Left renal cortex interstitium (tissue), 4 donors: ENCODE measurements at places on chromosomes 12 and 14.

- DNase-seq = no peak
Observed at GRCh38 chr14:105498430-105499255, 7.6 kb downstream of the TEDC1 start.

GRCh38 chr12:79006306-79006705 lies 141.7 kb downstream of the SYT1 start:
- DNase-seq = no peak

GRCh38 chr12:32285489-32285888 lies 113.9 kb upstream of the FGD4 start:
- no peak for DNase-seq

GRCh38 chr14:35337269-35338255 lies 45.4 kb downstream of the PSMA6 start:
- DNase-seq = no peak

DNA sequence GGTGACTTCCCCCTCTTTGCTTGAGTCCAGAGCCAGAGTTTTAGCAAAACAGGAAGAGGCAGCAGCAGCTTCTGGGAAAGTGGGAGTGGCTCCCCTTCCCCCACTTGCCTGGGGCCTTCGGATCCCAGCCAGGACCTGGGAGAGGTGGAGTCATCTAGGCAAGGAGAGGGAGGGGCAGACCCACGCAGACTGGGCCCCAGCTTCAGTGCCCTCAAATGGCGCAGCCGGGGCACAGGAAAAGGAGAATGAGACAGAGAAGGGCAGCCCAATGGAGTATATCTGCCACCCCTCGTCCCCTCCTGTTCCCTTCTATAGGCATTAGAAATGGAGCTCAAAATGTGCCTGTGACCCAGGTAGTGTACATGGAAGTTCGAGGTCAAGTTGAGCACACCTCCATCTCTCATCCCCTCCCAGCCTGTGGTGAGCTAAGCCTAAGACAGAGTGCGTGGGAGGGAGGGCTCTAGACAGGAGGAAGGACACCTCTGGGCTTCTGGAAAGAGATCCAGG lies 9.3 kb upstream of the HDAC7 start:
- DNase-seq = no peak

GRCh38 chr12:14452336-14452735 lies 86.9 kb downstream of the ATF7IP start:
- no peak for DNase-seq

DNA sequence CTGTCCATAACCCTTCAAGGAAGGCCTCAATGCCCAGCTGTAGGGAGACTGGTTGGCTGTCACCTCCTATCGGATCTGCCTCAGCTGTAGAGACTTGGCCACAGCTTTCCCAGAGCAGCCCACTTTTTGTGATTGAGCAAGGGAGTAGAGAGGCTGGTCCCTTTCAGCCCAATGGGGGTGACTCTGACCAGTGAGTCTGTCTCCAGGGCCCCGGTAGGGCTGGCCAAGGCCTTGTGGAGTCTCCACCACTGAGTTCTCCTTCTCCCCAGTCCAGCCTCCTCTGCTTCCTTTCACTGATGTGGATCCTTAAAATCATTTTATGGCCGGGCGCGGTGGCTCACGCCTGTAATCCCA lies 14.5 kb upstream of the HPD start:
- no peak for DNase-seq
